ENCODE measurements at places on chromosomes 2 and 18.

- no peak for DNase-seq
These were observed 60.8 kb downstream of the SLC40A1 start for GRCh38 chr2:189519631-189520387.

DNA sequence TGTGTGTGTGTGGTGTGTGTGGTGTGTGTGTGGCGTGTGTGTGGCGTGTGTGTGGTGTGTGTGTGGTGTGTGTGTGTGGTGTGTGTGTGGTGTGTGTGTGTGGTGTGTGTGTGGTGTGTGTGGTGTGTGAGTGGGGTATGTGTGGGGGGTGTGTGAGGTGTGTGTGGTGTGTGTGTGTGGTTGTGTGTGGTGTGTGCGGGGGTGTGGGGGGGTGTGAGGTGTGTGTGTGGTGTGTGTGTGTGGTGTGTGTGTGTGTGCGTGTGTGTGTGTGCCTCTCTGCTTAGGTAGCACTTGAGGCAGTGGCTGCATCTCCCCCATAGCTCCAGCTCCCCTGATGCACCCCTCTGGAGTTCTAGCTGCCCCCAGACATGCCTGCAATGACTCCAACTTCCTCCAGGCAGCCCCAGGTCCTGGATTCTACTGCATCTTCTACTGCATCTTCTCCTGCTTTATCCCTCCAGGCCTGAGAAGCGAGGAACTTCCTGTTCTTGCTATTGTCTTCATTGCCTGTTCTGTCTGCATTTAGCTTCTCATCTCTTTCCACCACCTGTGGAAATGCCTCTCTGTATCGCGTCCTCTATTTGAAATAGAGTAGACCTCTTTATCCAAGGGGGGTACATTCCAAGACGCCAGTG, 22.2 kb upstream of the MLPH start:
- DNase-seq, result no peak

DNA sequence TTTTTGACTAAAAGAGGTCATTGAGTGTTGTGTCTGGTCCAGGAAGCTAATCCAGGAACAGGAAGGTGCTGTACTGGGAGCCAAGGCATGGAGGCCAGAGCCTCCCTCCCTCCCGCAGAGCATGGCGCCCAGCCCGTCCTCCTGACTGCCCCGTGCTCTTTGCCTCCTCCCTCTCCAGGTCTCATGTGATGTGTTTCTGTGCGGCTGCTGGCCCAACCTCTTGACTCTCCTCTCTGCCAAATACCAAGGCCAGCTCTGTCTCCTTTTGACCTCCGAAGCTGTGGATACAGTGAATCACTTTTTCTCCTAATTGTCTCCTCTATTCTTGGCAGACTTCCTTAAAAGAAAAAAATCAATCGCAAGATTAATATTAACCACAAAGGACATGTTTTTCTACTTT, 284.1 kb downstream of the PHLPP1 start:
- no peak for DNase-seq

DNA sequence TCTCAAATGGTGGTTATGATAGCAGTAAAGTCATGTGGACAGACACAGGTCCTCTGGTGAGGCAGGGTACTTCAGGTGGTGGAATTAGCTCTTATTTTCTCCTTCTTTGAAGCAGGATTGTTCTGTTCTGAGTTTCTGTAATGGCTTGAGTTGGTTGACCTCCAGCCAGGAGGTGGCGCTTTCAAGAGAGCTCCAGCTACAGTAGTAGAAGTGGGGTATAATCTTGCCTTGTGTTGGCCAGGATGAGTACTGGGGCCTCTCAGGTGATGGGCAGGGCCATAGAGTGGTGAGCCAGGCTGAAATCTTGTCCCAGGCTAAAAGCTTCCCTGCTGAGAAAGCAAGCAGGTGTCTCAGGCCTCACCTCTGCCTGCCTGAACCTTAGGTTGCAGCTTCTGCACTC, 52.5 kb upstream of the CSRNP3 start:
- no peak for DNase-seq

DNA sequence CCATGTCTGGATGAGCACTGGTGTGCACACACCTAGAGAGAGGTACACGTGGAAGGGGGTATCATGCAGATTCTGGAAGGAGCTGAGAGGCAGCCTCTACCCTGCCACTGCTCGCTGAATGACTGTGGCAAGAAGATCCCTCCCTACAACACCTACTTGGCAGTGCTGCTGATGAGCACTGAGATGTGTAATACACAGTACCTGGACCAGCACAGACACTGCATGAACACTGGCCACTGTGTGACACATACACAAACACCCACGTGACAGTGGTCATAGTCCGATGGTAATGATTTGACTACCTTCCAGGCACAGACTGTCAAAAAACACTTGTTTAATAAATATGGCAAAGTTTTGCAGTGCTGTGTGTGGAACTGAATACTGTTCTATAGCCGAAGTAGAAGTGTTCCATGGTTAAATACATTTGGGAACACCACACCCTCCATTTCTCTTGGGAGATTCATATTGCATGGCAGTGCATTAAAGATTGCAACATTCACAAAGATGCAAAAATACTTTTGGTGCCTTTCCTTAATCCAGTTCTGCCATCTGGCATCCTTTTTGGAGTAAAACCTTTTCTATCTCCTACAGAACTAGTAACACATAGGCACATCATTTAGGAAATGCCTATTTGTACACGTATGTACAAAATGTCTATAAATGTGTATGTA, 29.6 kb downstream of the MRPS5 start:
- DNase-seq, result no peak

DNA sequence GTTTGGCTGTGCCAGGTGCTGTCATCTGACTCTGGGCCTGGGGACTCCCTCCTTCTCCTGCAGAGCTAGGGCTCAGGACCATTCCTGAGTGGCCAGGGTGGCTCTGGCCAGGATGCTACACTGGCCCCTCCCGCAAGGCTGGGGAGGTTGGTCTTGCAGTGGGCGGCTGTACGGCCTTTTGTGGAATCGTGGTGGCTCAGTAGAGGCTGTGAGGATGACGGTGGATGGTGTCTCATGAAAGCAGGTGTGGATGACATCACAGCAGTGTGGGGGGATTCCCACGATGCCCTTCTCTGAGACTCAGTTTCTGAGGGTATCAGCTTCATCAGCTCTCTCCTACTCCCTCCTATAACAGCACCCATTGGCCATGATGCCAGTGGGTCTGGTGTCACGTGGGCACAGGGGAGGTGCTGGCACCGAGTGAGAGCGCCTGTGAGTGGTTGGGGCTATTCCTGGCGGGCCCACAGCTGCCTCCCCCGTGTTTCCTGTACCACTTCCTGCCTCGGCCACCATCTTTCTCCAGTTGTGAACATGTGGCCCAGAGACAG, 144.2 kb upstream of the HDAC4 start:
- no peak for DNase-seq

- no peak for DNase-seq
These were observed 521.2 kb upstream of the POU3F3 start for GRCh38 chr2:104332731-104333130.

- no peak for DNase-seq
These were observed 4.2 kb upstream of the NOSTRIN start for GRCh38 chr2:168798076-168798887.

GRCh38 chr2:185132501-185133041, 534.2 kb downstream of the ZNF804A start:
- DNase-seq, result no peak

DNA sequence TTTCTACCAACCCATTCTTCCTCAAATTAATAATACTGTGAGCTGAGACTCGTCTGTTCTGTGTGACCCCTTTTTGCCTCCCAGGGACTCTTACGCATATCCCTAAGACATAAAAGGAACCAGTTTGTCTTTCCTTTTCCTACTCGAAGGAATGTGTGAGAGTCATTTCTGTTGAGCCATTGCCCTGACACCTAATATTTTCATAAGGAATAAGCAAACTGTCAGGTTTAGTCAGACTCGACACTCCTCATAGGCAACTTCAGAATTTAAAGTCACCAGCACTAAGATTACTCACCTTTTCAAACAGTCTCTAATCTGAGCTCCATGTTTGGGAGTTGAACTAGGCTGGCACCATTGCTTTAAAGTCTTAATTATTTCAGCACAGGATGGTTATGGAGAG, 305.5 kb downstream of the IKZF2 start:
- no peak for DNase-seq

DNA sequence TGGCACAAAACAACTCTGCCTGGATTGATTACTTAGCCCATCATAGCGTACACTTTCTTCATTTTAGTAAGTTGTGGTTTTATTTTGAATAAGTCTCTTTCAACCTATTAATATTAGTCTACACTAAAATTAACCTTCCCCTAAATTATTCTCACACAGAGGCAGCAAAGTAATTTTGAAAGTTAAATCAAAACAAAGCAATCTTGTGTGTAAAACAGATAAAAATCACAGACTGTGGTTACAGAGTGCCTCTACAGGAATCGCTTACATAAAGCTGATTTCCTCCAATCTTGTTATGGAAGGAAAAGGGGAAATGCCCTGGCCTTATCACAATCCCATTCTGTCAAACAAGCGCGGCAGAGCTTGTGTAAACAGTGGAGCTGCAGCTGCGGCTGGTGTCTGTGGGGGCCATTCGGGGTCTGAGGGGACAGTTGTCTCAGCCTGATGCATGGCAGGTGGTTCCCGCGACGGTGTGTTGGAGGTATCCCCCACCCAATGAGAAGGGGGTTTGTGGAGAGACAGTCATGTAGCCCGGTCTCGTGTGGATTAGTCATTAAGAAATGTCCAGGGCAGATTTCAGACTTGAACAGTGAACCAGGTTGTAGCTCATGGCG, 42.1 kb downstream of the BCL2L11 start:
- DNase-seq, result no peak

DNA sequence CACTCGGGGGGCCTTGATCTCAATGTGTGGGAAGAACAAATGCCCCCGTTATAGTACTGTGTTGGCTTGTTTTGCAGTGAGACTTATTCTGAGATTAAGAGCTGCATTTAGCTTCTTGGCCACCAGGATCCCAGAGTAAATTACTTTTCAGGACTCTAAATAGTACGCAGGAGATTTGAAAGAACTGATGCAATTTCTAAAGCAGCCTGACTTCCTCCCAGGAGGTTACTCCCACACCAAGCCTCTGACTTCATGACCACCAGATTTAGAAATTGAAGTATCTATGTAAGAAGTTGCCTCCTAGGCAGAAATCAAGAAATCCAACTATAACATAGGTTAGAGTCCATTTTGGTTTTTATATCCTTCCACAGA, 67.0 kb downstream of the FEZ2 start:
- no peak for DNase-seq

Measured in thoracic aorta (tissue), 2 donors.